Stimulated activated CD8-positive, alpha-beta memory T cell treated with anti-CD3 and anti-CD28 coated beads, Interleukin-4, amount 100 ng/mL, for 48 hours (primary cell): ENCODE measurements at places on chromosomes 2 and 18.

DNA sequence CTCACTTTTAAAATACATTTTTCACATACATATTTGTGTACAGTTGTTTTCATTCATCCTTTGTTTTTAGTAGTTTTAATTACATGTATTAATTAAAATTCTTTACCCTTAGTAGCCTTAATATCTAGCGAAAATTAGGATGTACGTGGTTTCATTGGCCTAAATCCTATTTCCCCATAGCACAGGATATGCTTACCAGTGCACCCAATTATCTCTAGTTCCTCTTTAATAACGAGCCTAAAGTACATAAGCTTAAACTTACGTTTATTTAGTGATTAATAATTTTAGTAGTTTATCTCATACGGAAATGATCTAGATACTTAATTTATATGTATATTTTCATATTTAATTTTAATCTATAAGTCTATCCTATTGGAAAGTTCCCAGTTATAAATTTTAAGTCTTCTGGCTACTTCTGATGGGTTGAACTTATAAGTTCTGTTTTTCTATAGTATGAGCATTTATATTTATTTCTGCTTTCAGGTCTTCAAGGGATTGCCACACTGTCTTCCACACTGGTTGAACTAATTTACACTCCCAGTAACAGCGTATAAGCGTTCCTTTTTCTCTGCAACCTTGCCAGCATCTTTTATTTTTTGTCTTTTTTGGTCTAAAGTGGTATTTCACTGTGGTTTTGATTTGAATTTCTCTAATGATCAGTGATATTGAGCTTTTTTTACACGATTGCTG is 21.4 kb upstream of the RUFY4 start:
- no peak for DNase-seq

- DNase-seq: no peak
Measured at GRCh38 chr2:85400541-85401463, 9.4 kb downstream of the CAPG start.

GRCh38 chr2:54176577-54176976 is 61.2 kb downstream of the ACYP2 start:
- DNase-seq: no peak

GRCh38 chr2:54420524-54421172 is 35.5 kb upstream of the SPTBN1 start:
- no peak for DNase-seq

GRCh38 chr2:107927034-107927534 is 59.2 kb upstream of the SLC5A7 start:
- no peak for DNase-seq

GRCh38 chr18:39523281-39523680 is 1957.7 kb upstream of the CELF4 start:
- DNase-seq: no peak

DNA sequence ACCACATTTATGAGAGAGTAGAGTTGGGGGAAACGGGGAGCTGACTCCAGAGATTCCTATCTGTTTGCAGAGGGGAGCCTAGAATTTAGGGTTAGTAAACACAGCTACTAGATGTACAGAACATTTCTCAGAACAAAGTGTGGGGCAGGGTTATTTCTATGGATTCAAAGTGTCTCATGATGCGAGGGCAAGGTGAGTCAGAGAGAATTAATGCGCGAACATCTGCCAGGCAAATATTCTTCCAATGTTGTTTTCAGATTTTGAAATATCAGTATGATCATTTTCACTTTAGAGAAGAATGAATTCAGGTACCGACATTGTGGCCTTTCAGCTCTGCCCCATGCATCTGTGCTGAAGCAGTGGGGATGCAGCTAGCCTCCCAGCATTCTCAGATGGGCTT is 2.0 kb upstream of the DSEL start:
- DNase-seq: no peak

DNA sequence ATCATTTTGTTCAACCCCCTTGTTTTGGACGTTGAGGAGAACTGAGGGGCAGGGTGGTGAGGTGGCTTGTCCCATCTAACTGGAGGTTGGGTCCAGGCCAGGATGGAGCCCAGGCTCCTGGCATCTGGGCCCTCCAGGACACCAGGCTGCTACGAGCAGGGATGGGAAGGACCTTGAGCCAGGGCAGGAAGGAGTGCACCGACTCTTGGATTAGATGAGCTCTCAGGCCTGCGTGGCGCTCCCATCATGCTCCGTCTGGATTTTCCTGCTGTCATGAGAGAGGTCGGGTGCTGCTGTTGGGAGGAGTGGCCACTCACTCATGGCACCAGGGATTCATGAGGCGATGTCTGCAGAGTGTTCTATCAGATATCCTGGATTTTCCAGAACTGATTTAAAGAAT is 18.3 kb upstream of the ALLC start:
- peak; percentile 14 for DNase-seq

- DNase-seq: no peak
Measured at GRCh38 chr2:68390586-68390985, 25.5 kb downstream of the PLEK start.

GRCh38 chr2:99545066-99545465 is 55.2 kb upstream of the REV1 start:
- DNase-seq: no peak

- no peak for DNase-seq
Measured at GRCh38 chr2:24885221-24886125, 34.6 kb downstream of the ADCY3 start.

DNA sequence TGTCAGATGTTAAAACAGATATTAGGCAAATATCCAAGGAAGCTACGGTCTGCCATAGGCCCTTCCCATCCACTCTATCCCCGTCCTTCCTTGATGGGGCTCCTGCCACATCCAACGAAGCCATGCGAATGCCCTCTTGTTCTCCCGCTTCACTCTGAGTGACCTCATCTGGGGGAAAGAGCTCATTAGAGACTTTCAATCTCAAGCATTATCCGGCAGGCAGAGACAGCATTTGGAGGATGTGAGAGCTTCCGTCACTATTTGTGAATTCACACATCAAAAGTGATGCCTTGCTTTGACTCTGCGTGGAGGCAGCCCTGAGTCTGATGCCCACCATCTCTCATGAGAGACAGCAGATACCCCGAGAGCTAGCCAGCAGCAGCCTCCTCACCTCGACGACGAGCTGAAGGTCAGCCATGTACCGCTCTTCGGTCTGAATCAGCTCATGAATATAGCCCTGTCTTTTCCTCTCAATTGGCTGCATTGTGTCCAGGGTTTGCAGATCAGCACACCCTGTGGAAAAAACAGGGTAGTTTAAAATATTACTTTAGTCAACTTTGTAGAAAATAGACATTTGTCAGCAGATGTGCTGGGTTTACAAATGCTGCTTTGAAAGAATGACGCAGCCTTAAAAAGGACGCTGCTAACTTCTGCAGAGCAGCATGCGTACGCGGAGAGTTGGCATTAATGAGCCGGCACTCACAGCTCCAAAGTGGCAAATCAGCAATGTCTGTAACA is 45.9 kb downstream of the FAM228A start:
- no peak for DNase-seq

GRCh38 chr2:179104736-179105135 is 54.8 kb upstream of the CCDC141 start:
- no peak for DNase-seq

GRCh38 chr2:10333966-10334365 is 31.3 kb downstream of the HPCAL1 start:
- DNase-seq: no peak

- DNase-seq: no peak
Measured at GRCh38 chr2:28049416-28049815, 158.9 kb downstream of the BABAM2 start.

DNA sequence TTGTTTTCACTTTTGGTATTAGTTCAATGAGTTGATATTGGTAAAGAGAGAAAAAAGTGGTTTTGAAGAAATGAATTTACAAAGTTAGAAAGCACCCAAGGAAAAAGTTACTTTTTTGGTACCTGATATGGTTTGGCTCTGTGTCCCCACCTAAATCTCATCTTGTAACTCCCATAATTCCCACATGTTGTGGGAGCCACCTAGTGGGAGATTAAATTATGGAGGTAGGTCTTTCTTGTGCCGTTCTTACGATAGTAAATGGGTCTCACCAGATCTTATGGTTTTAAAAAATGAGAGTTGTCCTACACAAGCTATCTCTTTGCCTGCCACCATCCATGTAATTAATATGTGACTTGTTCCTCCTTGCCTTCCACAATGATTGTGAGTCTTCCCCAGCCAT is 965.6 kb upstream of the NRXN1 start:
- DNase-seq: no peak

DNA sequence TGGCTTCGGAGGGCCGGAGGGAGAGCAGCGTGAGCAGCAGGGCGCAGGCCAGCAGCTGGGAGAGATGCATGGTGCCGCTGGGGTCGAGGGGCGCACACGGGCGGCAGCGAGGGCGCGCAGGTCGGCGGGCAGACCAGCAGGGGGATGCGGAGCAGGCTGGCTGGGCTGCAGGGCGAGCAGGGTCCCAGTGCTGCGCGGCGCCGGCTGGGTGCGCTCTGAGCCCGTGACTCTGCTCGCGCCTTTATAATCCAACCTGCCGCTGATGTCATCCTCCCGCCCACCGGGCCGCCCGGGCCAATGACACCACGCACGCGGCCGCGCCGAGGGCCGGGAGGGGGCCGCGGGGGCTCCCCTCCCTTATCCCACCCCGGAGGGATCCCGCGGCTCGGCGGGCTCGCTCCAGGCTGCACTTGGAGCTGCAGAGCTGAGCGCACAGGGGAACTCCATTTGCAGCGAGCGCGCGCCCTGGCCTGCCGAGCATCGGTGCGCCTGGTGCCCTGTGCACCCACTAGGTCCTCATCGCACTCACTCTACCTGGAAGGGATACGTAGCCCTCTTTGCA is at the start of gene NPPC:
Gene NPPC, minus strand, starts transcription at position 217 of the 562 bp plus-strand sequence. Its CDS starts 147 bp downstream, at position 70.
- peak; percentile 85 for DNase-seq

GRCh38 chr2:45625824-45626223 is 14.8 kb upstream of the SRBD1 start:
- DNase-seq: no peak

- DNase-seq: peak; percentile 23
Measured at GRCh38 chr2:236607471-236608187, 38.0 kb downstream of the ACKR3 start.

DNA sequence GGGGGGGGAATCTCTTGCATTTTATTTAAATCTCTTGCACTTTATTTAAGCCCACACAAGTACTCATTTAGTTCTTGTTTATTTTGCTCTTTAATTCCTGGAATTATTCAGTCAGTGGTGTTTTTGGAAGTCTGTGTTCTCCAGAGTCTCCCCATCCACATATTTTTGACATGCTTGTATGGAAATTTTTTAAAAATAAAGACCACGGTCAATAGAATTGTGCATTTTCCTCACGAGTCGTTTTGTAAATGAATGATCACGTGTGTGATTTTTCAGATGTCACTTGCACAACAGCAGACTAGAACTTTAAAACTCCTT is 824 bp downstream of the CD302 start:
- no peak for DNase-seq

DNA sequence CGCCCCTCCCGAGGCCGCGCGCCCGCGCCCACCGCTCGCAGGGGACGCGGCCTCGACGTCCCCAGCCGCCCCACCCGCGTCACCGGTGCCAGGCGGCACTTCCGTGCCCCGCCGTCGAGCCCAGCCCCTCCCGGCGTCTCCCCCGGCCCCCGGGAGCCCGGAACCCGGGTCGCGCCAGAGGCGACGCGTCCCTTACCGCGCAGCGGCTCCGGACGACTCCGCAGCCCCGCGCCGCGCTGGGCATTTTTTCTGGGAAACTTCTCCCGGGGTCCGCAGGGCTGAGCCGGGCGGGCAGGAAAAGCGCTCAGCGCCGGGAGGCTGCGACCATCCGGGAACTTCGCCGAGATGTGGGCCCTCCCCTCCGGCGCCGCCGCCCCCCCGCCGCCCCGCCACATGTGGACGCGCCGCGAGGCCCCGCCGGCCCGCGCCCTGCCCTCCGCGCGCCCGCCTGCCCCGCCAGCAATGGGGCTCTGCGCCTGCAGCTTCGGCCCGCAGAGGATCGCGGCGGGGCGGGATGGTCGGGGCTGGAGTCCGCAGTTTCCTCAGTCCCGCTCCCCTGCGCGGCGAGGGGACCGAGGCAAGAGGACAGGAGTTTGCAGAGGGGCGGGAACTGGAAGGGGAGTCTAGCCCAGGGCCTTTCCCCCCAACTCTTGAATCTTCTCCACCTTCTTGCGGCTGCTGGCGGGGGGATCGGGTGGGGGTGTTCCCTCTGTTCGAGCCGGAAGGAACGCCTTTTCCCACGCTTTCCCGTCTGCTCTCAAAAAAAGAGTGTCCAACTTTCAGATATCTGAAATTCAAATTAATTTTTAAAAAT is 81.5 kb downstream of the CHRNA1 start:
- peak; percentile 68 for DNase-seq

- DNase-seq: no peak
Measured at GRCh38 chr2:68171684-68172083, 14.0 kb downstream of the PNO1 start.

- DNase-seq: no peak
Measured at GRCh38 chr2:38483776-38484501, 106.9 kb upstream of the ATL2 start.

GRCh38 chr2:137118140-137118539 is 352.8 kb downstream of the THSD7B start:
- DNase-seq: no peak

- DNase-seq: no peak
Measured at GRCh38 chr18:57008001-57008686, 138.7 kb upstream of the BOD1L2 start.

DNA sequence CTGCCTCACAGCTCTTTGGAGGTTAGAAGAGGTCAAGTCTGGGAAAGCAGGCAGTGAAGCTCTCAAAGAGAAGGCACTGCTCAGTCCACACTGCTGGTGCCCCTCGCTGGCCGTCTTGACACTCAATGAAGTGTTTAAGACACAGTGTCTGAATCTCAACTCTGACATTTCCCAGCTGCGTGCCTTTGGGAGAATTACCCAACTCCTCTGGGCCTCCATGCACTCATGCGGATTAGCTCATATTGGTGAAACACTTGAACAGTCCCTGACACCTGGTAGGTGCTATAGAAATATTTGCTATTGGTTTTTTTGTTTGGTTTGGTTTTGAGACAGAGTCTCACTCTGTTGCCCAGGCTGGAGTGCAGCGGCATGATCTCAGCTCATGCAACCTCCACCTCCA is 281.0 kb downstream of the SRBD1 start:
- DNase-seq: no peak

- no peak for DNase-seq
Measured at GRCh38 chr2:25692737-25693445, 19.5 kb upstream of the DTNB start.

DNA sequence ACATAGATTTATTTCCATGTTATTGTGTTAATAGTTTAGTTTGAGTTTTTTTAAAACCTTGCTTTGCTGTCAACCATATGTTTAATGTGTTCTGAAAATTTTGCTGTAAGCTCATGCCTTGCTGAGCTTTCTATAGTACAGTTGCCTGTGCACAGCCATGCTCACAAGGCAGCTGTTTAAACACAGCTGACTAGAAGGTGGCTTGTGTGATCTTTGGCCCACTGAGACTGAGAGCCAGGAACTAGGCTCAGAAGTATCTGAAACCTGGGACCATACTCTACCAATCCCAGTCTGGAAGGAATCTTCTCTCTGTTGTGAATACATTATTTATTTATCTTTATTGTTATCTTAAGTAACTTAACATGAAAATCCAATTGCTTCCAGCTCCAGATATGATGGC is 350.5 kb downstream of the KIAA1328 start:
- DNase-seq: no peak
